ENCODE measurements at places on chromosomes 6 and 20.

DNA sequence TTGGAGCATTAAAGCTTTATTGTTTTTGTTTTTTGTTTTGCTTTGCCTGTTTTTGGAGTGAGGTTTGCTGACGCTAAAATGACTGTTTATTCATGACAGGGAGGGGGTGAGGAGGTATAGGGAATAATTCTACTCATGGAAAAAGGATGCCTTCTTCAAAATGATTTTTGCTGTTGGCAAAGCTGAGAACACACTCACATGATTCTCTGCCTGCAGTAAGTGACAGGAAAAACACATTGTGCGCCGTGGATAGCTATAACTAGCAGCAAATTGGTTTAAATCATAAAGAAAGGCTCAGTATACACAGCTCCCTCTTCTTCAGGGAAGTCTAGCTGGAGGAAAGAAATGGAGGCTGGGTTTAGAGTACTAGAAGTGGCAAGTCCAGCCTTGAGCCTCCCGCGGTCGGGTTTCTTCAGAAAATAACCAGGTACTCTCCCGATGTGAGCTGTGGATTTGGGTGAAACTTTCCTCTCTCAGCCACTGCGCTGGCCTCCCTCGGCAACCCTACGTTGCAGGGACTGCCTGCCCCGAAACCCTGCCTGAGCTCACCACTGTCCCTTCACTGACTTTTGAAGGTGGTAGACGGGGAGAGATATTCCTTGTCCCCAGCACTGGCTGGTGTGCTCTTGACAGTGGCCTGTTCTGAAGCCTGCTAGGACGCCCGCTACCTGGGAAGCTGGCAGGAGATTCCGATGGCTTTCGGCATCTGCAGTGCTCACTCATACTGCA, 278.2 kb downstream of the NRN1 start:
- no peak for DNase-seq

- no peak for DNase-seq
These were observed 3.1 kb upstream of the CABLES2 start for GRCh38 chr20:62409931-62410745.

DNA sequence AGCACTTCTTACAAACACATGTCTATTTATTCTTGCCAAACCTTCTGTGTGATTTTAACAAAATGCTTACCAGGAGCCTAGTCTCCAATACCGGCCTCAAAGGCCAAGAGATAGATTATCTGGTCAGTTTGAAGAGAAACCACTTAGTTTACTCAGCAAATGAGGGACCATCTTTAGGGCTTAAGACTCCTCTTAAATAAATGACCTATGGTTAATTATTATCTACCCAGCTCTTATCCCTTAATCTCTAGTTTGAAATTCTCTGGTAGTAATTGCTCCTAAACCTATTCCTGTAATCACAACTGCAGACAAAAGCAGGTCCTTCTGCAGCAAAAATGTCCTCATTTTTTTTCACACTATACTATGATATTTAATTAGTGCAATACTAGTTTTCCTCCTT, 301.8 kb downstream of the KIF16B start:
- DNase-seq = no peak

DNA sequence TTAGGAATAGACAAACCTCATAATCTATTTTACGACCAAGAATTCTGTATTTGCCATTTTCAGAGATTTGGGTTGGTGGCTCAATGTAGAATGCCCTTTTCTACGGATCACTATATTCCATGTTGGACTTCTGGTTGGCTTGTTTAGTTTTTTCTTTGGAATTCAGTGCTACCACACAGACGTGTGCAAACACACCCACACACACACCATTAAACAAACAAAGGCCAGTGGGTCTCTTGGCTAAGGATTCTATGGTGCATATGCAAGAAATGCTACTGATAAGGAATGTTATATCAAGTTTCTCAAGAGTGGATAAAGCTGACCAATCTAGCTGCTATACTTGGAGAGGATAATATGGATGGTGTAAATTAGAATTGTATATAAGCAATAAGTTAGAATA, 8.0 kb downstream of the ABT1 start:
- DNase-seq = no peak

- no peak for DNase-seq
These were observed 37.5 kb upstream of the ADGRF1 start for GRCh38 chr6:47079638-47080037.

GRCh38 chr20:56554869-56555268, 21.8 kb downstream of the FAM209B start:
- DNase-seq = no peak

DNA sequence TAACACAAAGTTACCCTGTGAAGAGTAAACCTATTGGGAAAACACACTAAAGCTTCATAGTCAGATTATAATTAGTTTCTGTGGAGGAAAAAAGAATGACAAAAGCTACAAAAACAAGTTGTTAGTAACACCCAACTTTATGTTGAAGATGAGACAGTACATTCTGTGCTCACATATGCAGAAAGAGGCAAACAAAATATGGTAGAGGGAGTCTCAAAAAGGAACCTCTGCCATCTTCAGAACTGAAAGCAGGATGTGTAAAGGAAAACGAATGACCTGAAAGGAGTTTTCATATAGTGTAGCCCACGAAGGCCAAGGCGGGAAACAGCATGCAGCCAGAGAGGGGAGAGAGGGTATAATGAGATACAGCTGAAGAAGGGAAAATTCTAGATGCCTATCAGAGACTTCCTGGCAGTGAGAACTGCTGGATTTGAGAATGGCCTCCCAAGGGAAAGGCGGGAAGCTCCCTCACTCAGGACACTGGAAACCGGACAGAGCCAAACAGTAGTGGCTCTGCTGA, 84.1 kb upstream of the HEY2 start:
- DNase-seq = no peak

- no peak for DNase-seq
These were observed 223.7 kb downstream of the TAF4 start for GRCh38 chr20:61841966-61842365.

DNA sequence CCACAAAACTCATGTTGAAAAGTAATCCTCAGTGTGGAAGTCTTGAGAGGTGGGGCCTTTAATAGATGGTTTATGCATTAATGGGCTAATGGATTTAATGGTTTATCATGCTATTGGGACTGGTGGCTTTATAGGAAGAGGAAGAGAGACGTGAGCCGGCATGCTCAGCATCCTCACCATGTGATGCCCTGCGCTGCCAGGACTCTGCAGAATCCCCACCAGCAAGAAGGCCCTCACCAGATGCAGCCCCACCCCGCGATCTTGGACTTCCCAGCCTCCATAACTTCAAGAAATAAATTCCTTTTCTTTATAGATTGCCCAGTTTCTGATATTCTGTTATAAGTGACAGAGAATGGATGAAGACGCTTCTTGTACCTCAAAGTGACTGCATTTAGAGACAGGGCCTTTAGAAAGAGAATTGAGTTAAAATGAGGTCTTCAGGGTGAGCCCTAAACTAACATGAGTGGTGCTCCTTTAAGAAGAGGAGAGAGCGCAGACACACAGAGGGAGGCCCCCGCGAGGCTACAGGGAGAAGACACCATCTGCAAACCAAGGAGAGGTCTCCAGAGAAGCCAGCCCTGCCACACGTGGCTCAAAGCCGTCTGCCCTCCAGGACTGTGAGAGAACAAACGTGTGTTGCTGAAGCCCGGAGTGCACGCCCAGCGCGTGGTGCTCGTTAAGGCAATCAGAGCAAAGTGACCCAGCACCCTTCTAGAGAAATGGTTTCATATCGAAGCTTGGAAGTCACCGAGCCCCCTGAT, 56.9 kb downstream of the IRF4 start:
- no peak for DNase-seq

DNA sequence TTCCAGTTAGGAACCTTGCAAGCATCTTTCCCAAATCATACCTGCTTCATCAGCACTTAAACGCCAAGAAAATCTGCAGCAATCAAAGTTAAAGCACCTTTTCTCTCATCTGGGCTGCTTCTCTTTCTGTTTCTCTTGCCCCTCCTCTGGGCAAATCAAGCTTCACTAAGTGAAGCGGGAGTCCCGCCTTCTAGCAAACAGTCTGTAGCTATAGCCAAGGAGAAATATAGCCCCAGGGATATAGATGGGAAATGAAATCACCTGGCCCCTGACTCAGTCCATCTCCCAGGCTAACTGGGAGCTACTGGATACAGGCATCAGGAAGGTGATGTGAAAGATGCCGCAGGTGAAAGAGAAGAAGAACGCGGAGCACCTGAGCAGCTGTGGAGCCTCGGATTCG, 481.9 kb downstream of the C6orf118 start:
- DNase-seq = no peak

GRCh38 chr20:17935186-17935585, 33.4 kb downstream of the SNX5 start:
- DNase-seq = no peak

DNA sequence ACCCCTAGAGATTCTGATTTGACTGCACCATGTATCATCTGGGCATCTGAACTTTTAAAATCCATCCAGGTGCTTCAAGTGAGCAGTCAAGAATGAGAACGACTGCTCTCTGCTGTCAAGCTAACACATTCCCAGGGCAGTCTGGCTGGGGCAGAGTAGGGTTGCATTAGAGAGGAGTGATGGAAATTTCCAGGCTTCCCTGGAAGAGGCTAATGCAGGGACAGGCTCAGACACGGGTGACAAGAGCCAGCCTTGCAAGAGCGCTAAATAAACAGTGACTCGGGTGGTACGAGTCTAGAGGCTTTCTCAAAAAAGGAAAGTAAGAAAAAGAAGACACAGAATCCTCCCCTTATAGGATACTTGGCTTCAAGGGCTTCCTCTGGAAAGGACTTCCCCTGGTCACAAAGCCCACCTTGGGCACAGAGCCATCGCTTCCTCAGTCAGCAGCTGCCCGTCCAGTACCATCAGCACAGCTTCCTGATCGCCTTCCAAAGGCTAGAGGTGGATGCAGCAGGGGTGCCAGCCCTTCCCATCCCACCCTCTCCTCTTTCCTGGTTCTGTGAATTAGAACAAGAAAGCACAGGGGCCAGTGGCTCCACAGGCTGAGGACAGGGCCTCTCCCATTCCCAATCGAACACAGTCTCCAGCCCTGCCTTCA, 177.4 kb upstream of the RREB1 start:
- no peak for DNase-seq

DNA sequence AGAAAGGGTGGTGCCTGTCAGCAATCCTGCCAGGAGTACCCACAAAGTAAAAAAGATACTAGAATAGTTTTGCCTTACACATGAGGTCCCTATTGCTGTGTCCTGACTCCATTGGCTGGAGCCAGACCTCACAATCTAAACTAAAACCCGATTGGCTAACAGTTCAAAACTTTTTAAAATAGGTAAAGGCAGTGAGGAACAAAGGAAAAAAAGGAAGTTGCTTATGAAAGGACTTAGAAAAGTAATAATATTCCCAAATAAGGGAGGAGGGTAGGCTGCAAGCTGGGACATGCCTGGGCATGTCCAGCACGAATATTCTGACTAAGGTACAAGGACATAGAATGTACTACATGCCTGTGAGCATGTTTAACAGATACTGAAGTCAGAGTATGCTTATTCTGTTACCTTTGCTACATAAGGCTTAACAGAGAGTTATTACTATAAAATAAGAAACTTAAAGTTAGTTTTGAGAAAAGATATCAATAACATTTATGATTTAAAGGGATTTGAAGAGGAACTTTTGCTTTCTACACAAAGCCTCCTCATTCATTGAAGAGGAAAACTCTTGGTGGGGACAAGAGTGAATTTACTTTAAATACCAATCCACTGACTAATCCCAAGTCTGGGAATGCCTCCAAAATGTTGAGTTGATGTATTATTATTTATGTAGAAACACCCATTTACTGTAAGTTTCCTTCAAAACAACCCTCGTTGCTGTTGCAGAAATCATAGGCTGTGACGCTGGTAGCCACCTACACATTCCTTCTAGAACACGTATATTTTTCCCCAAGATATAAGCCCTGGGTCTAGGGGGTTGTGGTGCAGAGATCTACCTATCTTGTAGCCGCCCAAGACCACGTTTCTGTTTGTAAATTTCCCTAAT, 8.2 kb upstream of the MTHFD1L start:
- DNase-seq = no peak

- no peak for DNase-seq
These were observed 20.6 kb downstream of the EDN3 start for GRCh38 chr20:59320854-59321647.

- DNase-seq = no peak
These were observed 32.4 kb downstream of the PLEKHG1 start for GRCh38 chr6:150631984-150632642.

All from activated CD4-positive, CD25-positive, alpha-beta regulatory T cell treated with anti-CD3 and anti-CD28 coated beads, Interleukin-2, amount 50 U/mL, for 16 hours (primary cell).